ENCODE measurements at places on chromosomes 6 and 20. TPM values are rescaled to one million over a fixed set of nuclear protein-coding genes. Genes with fewer than 3 reads are reported as not detected.

GRCh38 chr6:142542704-142543233 is 241.0 kb downstream of the ADGRG6 start:
- DNase-seq, result no peak

GRCh38 chr6:22754061-22754460 is 184.7 kb downstream of the HDGFL1 start:
- no peak for DNase-seq

DNA sequence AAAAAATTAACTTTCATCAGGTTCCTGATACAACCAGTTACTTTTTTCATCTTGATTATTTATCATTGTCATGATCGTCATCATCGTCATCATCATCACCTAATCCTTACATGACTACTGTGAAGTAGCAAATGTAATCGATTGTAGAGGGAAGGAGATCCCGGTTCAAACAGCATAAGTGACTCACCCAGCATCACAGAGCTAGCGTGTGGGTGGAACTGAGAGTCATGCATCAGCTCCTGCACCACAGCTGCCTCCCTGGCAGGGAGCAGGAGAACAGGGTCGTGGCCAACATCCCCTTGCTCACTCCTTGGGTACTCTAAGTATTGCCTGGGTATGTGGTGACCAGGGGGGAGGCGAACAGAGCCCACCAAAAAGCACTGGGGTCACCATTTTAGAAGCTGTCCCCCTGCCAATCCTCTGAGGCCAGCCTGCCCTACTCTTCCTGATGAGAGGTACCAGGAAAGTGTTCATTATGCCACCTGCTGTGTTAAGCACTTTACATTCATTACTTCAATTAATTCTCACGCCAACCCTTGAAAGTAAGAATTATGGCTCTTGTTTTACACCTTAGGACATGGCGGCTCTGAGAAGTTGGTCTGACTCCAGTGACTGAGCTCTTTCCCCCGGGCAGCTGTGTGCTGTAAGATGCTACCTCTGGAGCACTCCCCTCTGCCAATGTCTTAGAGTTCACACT is 425.2 kb downstream of the CD83 start:
- DNase-seq, result no peak

DNA sequence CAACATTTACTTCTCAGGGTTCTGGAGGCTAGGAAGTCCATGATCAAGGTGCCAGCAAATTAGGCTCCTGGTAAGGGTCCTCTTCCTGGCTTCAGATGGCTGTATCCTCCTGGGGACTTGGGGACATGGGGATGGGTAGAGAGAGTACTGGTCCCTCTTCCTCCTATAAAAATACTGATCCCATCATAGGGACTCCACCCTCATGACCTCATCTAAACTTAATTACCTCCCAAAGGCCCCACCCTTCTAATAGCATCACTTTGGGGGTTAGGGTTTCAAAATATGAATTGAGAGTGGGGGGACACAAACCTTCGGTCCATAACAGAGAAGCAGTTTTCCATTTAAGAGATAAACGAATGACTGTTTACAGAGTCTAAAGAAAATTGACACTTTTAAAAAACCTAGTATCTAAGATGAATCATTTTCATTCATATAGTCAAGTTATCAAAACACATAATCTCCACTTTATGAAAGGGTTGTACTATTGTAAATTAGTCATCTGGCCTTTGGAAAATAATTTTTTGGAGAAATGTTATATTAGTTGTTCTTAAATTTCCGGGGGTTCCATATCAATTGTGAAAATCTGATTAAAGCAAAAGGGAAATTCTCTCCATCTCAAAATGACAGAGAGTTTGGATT is 33.5 kb downstream of the ELOVL5 start:
- DNase-seq, result no peak

DNA sequence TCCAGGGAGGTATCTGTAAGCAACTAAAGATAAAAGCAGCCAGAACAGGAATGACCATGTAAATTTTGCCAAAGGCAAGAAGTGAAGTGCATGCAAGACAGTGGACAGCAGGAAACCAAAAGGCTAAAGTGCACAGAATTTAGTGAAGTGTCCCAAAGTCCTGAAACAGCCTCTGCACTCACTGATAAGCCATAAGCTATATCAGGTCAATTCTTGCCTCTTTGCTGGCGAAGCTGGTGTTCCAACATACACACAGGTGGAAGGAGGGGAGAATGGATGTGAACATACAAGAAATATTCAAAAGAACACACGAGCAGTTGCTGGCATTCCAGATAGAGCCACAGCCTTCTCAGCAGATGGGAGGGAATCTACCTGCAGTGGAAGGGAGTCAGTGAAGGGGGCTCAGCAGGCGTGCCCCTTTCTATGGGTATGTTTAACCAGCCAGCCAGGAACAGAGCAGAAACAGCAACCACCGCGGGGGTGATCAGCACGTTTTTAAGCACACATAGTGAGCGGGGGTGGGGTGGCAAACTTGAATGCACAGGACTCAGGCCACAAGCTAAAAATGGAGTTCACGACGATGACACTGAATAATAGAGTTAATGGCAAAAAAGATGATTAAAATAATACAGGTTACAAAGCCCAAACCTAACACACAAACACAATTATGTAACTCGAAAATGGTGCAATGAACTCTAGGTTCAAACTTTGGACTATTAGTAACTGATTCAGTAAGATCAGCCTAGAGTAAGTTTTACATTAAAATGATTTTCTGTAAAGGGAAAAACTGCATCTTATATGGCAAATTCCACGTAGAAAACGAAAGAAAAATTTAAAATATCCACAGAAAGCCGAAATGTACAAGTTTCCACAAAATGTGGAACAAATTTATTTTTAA is 1.2 kb downstream of the ECI2 start:
- DNase-seq, result no peak

DNA sequence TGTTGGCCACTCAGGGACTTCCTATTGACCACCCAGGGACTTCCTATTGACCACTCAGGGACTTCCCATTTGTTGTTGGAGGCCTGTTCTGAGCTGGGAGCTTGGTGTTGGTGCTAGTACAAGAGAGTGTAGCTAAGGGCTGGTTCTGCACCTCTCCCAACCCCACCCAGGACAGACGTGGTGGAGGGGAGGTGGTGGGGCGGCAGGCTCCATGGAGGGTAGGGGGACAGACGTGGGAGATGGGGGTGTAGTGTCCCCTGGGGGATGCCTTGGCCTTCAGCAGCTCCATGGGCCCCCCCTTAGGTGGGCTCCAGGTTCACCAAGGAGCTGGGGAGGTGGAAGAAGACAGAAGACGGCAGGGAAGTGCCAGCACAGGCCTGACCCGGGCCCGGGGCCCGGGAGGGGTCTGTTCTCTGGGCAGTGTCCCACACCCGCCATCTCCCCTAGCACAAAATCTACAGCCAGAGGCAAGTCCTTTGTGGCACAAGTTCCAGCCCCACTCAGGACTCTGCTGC is 33.9 kb downstream of the CHRNA4 start:
- DNase-seq, result no peak

The MOCS1 gene
- total RNA-seq, result 13.5 TPM

The PPIL6 gene
- total RNA-seq, result 0.49 TPM

The CLVS2 gene
- not detected for total RNA-seq

The TREM1 gene
- not detected for total RNA-seq

The APCDD1L gene
- 0.26 TPM for total RNA-seq

All from pulmonary artery endothelial cell (primary cell).